ENCODE measurements at places on chromosomes 2 and 18.

GRCh38 chr2:186307871-186308270 lies 178.2 kb upstream of the ZC3H15 start:
- DNase-seq: no peak

GRCh38 chr2:46471-47345 lies at the start of gene FAM110C:
Gene FAM110C (minus strand): TSS chr2:46505. CDS start chr2:46385, 120 bp downstream.
- peak; percentile 49 for DNase-seq

GRCh38 chr18:13379930-13380690 lies 161.6 kb downstream of the LDLRAD4 start:
- DNase-seq: no peak

DNA sequence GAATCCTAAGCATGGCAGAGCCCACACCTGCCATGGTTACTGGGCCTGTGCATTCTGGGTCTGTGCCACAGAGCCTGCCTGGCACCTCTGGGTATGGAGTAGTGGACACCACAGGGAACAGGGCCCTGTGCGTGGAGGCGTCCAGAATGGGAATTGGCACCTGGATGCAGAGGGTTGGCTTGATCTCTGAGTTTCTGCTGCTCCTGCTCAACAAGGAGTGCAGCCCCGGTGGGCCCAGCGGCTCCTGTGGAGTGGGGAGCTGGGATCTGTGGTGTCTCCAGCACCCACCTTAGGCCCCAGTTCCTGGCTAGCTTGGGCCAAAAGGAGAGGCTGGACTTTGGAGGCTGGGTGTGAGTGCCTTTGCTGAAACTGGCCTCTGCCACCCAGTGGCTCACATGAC lies 7.9 kb upstream of the ANKRD62 start:
- DNase-seq: no peak

GRCh38 chr2:226754821-226755604 lies 44.6 kb downstream of the IRS1 start:
- DNase-seq: no peak

- DNase-seq: no peak
Measured at GRCh38 chr18:3234457-3234856, 13.1 kb upstream of the MYL12A start.

DNA sequence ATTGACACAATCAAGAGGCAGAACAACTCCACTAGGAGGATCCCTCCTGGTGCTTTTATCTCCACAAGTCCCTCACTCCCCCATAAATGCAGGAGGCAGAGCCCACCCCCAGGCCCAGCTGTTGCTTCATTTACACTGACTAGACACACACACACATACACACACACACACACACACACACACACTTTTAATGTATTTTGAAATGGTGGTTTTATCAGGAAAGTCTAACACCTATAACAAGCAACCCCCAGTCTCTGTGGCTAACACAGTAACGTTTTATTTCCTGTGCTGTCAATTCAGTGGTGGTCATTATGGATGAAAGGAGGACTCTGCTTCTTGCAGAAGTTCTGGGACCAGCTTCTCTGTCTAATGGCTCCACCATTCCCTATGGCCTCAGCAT lies 125.4 kb upstream of the FOSL2 start:
- no peak for DNase-seq

GRCh38 chr18:30245766-30246455 lies 796.6 kb downstream of the DSC3 start:
- no peak for DNase-seq

DNA sequence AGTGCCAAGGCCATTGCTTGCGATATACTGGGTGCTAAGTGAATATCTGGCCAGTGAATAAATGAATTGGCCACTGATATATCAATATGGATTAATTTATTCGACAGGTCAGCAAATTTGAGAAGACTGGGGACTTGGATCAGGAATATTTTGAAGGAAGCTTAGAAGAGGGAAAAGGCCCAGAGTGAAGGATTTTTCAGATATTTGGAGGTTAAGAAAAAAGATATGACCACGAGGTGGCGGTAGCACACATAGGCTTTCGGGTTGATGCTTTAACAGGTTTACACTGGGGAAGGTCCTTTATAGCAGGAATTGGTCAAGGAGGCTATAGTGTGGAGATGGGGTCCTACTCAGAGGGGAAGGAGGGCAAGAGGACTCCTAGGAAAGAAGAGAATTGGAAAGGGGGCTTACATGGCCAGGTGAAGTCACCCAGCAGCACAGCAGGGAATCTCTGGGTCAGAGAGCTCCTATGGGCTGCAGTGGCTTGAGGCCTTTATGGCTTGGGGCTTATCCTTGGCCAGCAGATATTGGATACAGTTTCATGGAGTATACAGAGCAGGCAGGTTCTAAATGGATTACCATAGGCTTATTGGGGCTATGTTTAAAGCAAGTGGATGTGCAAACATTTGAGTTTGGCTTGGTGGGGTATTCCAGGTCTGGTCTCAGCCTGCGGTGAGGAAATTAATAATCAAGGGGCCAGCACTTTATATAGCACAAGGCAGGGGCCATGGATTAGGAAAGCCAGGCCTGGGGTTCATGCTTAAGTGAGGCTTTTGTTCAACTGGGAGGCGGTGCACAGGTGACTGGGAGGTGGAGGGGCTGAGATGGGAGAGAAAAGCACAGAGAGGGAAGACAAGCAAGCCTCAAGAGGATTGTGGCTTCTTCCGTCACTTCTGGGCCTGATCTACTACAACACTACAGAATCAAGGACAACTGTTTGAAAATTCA lies 9.7 kb downstream of the IL1RN start:
- DNase-seq: peak; percentile 54

DNA sequence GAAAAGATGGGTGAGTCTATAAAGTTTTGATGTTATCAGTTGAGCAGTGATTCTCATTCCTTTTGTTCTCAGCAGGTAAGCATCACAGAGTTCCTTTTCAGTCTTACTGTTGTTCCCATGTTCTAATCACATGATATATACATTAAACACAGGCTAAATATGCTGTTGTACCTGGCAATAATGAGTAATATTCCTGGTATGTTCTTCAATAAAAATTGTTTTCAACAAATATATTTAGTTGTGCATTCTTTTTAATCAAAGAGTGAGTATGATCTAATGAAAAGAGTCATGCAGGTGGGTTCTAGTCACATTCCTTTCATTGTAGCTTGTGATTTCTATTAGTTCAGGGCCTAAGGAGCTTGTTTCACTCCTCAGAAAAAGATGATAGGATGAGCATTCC lies 288.3 kb upstream of the NETO1 start:
- no peak for DNase-seq

All from AG08396 (cell line).